DMS79 (cell line): ENCODE measurements at places on chromosomes 6 and 20.

- DNase-seq: no peak
Measured at GRCh38 chr6:1406306-1407072, 17.1 kb downstream of the FOXF2 start.

DNA sequence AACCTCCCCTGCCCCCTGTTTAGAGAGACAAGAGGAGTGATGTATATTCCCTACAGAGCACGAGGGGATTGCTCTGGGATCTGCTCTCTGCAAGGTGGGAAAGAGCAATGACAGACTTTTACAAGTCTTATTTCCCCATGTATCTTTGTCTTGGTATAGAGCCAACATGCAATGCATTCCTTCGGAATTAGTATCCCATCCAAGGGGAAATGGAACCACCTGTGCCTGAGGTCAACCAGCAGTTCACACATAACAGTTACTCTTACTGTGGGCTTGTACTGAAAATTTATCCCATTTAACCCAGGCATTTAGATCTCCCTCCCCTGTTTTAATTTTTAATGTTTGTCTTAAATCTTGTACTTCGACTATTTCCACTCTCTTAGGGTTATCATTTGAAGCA lies 250.4 kb downstream of the C6orf118 start:
- DNase-seq: no peak

DNA sequence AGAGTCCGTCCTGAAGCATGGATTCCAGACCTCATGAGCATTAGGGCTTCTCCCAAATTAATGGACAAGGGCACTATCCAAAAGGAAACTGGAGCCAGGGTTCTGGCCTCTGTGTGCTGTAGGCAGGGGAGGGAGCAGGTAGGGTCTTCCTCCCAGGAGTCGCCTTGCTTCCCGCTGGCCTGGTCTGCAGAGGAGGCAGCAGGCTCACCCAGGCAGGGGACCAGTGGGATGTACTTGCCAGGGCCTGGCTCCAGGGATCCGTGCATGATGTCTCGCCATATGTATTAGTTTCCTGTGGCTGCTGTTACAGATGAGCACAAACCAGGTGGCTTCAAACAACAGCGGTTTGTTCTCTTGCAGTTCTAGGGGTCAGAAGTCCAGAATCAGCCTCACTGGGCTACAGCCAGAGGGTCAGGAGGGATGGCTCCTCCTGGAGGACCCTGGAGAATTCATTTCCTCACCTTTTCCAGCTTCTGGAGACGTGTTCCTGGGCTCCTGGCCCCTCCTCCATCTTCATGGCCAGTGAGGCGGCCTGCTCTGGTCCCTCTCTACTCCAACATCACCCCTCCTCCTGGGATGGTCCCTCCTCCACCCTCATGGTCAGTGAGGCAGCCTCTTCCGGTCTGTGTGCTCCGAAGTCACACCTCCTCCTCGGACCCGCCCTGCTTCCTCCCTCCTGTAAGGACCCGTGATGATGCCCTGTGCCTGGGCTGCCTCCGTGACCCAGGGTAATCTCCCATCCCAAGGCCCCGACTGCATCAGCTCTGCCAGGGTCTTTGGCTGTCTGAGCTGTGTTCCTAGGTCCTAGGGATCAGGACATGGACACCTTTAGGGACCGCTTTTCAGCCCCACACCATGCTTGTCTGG lies 329.1 kb downstream of the CDH4 start:
- DNase-seq: no peak

- DNase-seq: no peak
Measured at GRCh38 chr20:4081421-4081820, 66.1 kb upstream of the RNF24 start.

GRCh38 chr6:35610830-35611229 lies 77.9 kb downstream of the FKBP5 start:
- DNase-seq: no peak

- DNase-seq: no peak
Measured at GRCh38 chr6:124798942-124799496, 163.2 kb upstream of the RNF217 start.

DNA sequence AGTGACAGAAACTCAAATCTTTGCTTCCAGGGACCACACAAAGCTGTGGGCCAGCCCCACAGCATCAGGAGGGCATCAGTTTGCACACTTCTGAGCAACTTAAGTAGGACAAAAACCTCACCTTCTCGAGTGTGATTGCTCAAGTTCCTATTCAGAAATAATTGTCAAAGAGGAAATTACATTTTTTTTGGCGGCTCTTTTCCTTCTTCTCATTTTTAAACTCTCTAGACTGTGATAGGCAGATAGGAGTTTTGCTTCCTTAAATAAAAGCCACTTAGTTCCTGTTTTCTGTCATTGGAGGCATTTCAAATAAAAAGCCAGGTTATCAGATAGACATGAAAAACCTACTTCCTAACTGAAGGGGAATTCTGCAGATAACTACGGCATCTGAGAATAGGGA lies 11.2 kb upstream of the TAGAP start:
- no peak for DNase-seq

DNA sequence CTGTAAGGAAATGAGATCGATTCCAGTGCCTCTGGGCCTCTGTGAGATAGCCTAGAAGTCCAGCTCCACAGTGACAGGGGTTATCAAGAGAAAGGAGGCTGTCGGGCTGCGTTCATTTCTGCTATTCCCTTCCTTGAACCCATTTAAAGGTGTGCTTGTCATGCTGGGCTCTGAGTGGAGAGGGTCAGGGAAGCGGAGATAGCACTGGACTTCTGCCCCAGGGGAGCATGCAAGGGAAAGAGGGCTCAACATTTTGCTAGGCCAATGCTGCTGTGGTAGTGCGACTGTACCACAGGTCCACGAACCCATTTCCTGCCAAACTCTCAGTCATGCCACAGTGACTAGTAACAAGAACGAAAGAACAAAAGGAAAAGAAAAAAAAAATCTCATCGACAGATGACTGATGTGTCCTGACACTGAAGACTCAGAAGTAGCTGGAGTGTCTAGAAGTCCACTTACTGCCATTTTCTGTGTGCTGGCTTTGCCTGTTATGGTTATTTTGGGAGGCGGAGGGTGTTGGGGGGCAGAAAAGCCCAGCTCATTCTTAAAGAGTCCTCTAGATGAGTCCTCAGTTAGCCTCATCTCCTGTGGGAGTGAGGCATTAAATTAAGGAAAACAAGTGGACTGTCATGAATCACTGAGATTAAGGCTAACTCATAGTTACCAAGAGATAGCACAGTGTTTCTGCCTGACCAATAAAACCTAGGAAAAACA lies 8.1 kb downstream of the NEDD9 start:
- DNase-seq: no peak

- no peak for DNase-seq
Measured at GRCh38 chr6:10403385-10404106, 11.3 kb downstream of the TFAP2A start.

DNA sequence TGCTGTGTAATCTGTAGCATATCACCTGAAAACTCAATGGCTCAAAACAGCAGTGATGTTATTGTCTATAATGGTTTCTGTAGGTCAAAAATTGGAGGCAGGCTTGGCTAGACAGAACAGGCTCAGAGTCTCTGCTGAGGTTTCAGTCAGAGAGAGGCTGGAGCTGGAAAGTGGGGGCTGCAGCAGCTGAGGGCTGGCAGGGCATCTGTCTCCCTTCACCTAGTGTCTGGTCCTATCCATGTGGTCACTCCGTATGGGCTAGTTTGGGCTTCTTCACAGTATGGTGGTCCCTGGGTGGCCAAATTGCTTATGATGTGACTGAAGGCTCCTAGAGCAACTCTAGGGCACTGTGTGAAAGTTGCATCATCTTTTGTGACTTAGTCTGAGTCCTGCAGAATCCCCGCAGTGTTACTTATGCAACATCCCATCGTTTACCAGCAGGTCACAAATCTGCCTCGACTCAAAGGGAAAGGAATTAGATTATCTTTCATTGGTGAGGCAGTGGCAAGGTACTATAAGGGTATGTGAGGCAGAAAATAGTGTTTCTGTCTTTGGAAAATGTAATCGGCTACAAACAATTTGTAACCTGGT lies 497.0 kb downstream of the EPHA7 start:
- DNase-seq: no peak

DNA sequence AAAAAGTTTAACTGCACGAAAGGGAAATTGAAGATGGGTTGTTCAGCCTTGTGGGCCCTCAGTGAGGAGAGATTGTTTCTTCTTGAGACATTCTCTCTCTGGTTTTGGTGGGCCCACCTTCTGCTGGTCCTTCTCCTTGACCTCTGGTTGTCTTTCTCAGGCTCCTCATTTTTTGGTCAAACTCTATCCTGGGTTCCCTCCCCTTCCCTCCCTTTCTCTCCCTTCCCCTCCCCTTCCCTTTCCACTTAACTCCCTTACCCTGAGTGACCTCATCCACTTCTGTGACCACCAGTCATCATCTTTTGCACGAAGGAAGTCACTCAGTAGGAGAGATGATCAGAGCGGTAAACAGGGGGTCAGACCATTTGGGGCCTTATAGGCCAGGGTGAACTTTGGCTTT lies 71.5 kb upstream of the RALY start:
- no peak for DNase-seq

DNA sequence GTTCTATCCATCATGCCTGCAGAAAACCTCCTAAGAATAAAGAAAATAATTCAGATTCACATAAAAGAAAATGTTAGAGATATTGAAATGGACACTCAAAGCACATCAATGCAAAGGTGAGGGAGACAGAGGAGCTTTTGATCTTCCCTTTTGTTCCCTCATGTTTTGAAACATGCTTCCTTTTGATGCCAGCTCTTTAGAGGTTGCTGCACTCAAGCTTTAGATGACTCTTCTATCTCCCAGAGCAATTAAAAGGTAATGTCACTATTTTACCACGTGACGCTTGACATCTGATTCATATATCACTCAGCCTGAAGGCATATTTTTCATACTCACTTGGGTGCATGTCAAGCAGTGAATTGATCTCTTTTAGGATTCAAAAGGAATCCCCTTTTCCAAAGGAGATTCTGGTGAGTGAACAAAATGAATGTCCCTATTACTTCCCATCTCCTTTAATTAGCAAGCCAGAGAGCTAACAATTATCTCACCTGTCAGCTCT lies 1026.7 kb downstream of the KIF16B start:
- DNase-seq: no peak

DNA sequence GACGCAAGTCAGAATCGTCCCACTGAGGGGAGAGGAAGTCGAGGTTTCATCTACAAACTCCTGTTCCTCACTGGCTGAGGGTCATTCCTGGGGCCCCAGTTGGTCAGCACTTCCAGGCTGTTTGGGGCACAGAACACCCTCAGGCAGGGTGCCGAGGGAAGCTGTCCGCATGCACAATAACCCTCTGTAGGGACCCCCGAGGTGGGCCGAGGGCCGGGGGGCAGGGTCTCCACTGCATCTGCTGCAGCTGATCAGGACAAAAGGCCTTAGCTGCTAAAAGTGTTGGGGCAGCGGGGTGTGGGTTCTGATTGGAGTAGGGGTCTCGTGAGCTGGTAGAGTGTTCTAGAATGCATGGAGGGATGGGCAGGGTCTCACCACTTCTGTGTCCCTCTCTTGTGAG lies 125.1 kb downstream of the TOX2 start:
- DNase-seq: no peak

DNA sequence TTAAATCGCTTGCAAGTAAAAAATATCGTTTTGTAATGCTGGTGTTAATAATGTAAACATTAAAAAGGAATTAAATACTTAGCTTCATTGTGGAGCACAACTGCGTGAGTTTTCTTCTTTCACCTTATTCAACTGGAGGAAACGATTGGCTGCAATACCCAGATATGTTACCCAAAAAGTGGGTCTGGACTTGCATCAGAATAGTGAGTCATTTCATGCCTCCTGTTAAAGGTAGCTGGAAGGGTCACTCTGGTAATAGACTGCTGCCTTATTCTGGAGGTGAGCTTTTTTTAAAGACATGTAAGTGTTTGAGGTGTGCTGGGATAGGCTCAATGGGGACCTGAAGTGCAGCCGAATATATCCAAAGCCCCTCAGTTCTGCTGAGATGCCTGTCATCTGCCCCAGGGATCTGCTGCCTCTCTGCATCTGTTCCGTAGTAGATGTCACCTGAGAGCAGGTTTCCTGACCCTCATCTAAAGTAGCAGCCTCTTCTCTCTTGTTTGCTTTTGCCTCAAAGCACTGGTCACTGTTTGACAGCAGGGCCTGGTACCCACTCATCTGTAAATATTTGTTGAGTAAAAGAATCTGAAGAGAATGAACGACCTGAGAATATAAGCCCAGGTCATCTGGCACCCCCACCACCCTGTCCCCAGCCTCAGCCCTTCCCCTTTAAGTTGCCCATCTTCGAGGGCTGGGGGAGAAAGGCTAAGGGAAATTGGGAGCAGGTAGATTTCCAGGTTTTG lies 5.6 kb upstream of the UQCC2 start:
- DNase-seq: no peak

GRCh38 chr20:41572010-41572572 lies 46.1 kb downstream of the CHD6 start:
- no peak for DNase-seq

- no peak for DNase-seq
Measured at GRCh38 chr6:112254921-112255320, 554 bp upstream of the LAMA4 start.
